ENCODE measurements at places on chromosomes 12 and 14.

DNA sequence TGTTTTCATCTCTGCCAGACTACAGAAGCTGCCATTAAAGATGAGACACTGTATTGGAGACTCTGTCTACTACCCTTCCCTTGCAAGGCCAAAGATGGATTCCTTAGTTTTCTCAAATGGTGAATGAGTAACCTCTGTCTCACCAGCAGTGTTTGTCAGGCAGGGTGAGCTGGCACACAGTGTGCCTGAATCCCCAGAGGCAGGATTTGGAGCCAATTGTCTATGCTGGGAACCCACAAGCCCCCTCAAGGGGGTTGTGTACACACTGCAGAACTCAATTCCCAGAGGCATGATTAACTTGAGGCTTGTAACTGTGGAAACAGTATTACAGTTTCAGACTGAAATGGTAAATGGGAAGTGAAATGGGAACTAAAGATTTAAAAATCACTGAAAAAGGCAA, 136.8 kb upstream of the PTPRB start:
- no peak for DNase-seq

DNA sequence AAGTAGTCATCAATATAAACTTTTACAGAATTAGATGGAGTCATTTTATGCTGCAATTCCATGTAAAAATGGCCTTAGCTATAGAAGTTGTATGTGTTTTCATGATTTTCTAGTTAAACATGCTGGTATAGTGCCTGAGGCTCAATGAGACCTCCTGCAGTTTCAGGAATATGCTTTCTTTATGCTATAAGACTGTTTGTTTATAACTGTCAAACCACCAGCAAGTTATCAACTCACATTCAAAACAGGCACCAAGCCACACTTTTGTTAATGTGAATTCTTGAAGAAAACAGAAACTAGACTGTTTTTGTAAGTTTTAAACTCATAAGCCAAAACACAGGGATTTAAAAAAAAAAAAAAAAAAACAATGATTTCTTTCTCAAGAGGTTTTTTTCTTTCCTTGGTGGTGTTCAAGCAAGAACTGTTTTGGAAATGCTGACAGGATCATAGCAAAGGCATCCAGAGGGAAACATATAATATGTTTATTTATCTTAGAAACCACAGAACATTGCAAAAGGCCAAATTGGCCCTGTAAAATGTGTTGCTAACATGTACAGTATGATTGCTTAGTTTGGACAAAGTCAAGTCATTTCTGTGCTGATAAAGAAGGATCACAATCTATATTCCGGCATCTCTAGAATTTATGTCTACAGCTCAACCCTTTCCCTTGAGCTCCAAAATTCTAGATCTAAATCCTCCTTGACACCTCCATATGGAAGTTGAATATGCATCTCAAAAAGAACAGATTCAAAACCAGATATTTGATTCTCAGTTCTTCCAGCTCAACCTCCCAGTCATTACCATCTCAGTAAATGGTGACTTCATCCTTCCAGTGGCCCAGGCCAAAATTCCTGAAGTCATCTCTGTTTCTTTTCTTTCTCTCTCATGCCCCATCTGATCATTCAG, 29.0 kb upstream of the LUM start:
- no peak for DNase-seq

DNA sequence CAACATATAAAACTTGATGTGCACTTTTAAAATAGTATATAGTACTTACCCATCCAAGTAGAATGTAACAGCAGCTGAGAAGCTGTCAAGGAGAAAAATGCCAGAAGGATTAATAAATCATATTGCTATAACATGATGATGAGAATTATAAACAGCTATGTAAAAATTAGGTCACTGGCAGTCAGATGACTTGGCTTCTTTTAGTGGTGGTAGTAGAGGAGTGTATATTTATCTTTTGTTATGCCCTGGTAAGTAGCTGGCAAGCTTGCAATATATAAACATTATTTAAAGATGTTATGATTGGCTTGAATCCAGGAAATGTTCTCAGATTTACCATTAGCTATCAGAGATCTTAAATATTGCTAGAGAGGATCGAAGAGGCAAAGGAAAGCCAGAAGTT, 471.0 kb upstream of the MGAT4C start:
- no peak for DNase-seq

DNA sequence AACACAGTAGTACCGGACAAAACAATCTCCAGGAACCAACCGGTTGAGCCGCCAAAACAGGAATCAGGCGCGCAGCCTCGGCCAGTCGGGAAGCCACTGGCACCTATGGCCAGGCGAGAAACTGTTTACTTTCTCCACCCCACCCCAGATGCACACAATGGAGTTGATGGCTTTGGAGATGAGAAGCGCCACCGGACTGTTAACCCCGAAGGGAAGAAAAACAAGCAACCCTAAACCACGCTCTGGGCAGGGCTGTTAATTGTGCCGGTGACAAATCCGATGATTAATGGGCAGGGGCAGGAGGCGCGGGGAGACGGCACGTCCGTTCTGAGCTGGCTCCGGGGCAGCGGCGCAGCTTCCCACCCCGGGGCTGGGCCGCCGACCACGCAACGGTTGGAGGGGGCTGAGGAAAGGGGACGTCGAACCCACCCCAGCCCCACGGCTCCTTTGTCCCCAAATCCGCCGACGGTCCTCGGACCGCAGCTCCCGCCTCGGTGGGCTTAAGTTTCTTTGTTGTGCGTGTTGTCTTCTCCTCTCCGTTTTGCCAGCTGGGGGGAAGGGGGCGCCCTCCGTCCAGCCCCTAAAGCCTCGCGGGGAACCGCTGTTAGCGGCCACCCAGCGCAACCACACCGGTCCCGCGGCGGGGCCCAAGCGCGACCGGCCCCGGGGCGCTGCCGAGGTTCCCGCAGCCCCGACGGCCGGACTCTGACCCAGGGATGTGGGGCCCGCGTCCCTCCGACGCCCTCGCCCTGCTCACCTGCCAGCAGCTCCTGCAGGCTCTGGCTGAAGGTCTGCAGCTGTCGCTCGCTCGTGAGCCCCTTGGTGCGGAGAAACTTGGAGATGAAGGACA, 790 bp downstream of the BTG1 start:
- peak; percentile 4 for DNase-seq

DNA sequence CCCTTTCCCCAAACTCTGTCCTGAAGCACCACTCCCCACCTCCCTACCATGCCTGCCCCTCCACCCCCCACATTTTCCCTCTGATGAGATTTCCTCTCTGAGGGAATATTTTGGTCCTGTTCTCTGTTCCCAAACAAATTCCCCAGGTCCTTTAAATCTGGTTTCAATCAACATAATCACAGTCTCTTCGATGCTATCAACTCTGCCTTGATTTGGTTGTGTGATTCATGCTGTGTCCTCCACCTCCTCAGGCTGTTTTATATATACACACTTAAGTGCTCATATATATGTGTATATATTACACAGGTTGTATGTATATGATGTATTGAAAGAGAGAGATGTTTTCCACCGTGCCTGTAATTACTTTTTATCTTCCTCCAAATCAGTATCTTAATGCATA, 36.0 kb downstream of the NTF3 start:
- no peak for DNase-seq

- DNase-seq, result no peak
Measured at GRCh38 chr12:29067430-29067829, 81.6 kb upstream of the FAR2 start.
